Omental fat pad (tissue), 4 donors: ENCODE measurements at places on chromosomes 3 and 15.

DNA sequence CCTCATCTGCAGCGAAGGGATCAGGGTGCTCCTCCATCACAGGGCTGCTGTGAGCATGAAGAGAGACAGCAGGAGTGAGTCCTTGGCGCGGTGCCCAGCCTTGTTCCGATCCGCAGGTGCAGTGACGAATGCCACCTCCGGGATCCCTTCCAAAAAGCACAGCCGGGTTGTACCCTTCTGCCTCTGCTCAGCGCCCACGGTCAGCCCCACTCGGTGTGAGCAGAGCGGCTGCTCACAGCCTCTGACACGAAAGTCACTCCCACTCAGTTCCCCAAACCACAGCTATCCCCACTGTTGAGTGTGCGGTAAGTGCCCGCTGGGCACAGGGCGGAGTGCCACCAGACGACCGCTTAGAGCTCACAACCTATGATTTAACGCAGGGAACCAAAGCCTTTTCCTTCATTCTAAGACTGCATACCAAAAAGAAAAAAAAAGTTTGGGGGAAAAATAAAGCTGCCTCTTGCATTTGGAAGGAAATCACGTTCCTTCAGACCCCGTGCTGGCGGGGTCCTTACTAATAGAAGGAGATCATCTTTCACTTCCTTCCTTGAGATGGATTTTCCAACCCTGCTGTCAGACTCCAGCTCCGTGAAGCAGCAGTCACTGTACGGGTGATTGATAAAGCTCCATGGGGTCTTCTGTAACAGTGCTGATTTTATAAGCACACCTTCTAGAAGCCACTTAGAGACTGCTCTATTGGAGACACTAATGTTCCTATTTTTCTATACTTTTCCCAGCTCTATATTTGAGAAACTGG lies 34.7 kb upstream of the TUBGCP5 start:
- DNase-seq, result no peak

- DNase-seq, result no peak
Measured at GRCh38 chr3:24184528-24185176, 239.6 kb downstream of the NR1D2 start.

DNA sequence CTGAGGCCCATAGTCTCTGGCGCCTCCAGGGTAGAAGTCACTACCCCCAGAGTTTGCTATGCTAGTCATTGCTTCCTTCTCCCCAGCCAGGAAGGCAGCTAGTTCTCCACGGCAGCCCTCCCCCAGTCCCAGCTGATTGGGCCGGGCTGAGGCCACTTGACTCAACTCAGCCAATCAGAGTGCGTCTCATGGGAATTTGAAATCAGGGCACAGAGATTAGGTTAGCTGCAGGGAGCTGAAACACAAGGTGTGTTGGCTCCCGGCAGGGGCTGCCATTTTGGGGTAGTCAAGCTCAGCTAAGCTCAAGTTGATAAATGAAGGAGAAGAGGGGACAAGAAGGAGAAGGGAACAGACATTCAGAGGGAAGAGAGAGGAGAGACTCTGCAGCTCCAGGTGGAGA lies 32.8 kb downstream of the LINGO1 start:
- DNase-seq, result no peak

GRCh38 chr3:190119461-190120268 lies 1.0 kb downstream of the P3H2 start:
- no peak for DNase-seq

GRCh38 chr3:24937228-24937627 lies 442.6 kb upstream of the THRB start:
- no peak for DNase-seq

DNA sequence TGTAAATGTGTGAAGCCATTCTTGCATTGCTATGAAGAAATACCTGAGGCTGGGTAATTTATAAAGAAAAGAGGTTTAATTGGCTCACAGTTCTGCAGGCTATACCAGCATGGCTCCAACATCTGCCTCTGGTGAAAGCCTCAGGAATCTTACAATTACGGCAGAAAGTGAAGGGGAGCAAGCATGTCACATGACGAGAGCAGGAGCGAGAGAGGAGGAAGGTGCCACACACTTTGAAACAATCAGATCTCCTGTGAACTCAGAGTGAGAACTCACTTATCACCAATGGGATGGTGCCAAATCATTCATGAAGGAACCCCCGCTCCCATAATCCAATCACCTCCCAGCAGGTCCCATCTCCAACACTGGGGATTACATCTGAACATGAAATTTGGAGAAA lies 213.6 kb upstream of the TSC22D2 start:
- no peak for DNase-seq

DNA sequence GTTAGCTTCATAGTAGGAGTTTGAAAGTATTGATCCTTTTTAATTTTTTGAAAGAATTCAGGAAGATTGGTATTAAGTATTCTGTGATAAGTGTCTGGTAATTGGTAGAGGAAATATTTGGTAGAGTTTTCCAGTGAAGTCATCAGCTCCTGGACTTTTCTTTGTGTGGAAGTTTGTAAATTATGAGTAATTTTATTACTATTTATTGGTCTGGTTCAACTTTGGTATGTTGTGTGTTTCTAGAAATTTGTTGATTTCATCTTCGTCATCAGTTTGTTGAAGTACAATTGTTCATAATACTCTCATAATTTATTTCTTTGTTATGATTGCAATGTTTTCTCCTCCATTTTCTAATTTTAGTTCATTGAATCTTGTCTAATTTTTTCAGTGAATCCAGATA lies 832.0 kb downstream of the OTOL1 start:
- no peak for DNase-seq

DNA sequence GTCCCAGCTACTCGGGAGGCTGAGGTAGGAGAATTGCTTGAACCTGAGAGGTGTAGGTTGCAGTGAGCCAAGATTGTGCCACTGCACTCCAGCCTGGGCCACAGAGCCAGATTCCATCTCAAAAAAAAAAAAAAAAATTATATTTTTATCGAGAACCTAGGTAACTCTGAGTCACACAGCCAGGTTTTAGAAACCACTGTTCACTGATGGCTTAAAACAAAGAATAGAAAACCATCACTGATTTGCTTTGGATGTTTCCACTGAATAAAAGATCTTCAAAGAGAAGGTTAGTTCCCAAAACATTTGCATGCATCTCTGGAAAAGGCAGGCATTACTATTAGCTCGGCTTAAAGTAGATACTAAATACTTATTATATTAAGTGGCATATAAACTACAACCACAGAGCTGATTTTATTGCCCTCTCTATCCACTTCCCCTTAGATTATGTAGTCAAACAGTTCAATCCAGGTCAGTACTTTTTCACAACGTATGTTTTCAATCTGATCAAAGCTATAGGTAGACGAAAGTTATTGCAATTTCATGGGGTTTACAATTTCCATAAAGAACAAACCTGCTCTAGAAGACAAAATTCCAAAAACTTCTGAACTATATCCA lies 1.4 kb downstream of the B4GALT4 start:
- DNase-seq, result no peak

DNA sequence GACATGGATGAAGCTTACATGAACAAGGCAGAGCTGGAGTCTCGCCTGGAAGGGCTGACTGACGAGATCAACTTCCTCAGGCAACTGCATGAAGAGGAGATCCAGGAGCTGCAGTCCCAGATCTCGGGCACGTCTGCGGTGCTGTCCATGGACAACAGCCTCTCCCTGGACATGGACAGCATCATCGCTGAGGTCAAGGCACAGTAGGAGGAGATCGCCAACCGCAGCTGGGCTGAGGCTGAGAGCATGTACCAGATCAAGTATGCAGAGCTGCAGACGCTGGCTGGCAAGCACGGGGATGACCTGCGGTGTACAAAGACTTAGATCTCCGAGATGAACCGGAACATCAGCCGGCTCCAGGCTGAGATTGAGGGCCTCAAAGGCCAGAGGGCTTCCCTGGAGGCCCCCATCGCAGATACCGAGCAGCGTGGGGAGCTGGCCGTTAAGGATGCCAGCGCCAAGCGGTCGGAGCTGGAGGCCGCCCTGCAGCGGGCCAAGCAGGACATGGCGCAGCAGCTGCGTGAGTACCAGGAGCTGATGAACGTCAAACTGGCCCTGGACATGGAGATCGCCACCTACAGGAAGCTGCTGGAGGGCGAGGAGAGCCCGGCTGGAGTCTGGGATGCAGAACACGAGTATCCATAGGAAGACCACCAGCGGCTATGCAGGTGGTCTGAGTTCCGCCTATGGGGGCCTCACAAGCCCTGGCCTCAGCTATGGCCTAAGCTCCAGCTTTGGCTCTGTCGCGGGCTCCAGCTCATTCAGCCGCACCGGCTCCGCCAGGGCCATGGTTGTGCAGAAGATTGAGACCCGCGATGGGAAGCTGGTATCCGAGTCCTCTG lies 77.6 kb downstream of the CLDN11 start:
- DNase-seq, result no peak

DNA sequence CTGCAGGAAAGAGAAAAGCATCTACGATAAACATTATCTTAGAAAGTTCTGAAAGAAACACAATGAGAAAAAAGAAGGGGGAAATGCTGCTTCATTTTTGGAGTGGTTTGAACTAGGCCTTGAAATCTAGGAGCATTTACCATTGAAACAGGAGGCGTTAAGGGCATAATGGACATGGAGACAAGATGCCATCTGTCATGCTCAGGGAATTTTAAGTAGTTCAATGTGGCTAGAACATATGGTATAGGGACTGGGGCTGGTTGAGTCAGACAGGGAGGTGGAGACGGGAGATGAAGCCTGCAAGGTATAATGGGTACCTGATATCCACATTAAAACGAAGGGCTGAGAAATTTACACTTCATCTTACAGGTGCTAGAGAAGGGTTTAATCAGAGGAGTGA lies 10.4 kb upstream of the PLAAT1 start:
- no peak for DNase-seq

DNA sequence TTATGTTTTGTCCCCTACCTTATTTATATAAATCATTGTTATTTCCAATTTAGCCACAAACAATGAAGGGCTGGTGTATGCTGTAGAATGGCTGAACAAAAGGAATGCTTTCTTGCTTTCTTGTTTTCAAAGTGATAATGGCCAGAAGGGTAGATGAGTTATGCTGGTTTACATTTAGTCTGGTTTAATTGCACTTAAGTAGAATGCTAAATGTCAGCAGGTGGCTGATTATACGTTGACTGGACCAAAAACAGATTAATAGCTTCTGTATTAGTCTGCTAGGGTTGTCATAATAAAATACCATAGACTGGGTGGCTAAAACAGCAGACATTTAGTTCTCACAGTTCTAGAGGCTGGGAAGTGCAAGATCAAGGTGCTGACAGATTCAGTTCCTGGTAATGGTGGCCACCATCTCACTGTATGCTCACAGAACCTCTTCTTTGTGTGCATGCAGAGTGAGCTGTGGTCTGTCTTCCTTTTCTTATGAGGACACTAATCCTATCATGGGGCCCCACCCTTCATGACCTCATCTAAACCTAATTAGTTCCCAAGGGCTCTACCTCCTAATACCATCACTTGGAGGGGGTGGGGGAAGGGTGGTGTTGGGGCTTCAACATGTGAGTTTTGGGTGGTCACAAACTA lies 17.1 kb upstream of the XIRP1 start:
- DNase-seq, result no peak

DNA sequence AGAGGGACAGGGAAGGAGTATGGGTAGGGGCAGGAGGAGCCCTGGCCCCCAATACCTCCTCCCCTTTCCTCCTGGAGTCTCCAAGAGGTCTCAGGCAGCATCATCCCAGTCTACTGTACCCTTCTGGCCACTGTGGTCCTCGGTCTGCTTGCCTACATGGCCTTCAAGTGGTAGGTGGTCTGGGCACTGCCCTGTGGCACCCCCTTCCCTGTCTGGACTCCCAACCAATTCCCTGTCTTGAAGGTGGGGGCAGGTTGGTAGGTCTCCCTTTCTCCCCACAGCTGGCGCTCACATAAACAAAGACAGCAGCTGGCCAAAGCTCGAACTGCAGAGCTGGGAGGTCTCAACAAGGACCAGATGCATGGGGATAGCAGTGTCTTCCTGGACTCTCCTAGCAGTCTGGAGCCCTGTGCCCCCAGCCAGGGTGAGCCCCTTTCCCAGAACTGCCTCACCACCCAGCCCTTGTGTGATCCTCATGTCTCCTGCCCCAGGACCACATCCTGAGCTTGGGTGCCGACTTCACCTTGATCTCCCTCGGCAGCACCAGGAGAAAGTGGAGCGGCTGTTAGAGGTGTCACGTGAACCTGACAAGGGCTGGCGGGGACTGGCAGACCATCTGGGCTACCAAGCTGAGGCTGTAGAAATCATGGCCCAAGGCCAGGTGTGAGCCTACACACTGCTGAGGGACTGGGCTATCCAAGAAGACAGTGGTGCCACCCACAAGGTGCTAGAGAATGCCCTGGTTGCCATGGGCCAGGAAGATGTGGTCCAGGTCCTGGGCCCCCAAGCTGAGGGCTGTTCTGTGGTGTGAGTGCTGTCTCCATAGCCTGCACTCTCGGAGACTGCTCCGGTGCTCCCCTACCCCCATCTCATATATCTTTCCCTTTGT lies 33.1 kb downstream of the NBEAL2 start:
- no peak for DNase-seq
